Erythroblast (primary cell): ENCODE measurements at places on chromosomes 13 and 19.

DNA sequence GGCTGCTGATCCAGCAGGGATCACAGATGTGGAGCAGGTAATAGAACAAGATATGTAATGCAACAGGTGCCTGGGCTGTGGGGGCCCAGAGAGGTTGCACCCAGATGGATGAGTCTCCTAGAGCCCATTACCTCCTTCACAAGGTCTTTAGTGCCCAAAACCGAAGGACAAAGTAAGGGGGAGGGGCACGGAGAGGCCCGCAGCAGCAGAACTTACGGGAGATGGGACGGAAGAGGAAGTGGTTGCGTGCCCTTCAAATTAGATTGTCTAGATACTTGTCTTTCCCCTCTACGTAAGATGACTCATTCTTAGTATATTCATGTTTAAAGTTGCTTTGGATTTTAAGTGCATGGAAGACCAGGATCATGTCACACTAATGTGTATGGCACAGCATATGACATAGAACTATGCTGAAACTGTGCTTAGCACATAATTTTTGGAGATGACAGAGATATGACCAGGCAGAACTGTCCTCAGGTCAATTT lies 5.7 kb upstream of the MRPS31 start:
- peak; percentile 44 for DNase-seq

- no peak for DNase-seq
These were observed 76.3 kb downstream of the PEG3 start for GRCh38 chr19:56764196-56764695.

- no peak for DNase-seq
These were observed 109.6 kb upstream of the CACNA1A start for GRCh38 chr19:13615890-13616289.

GRCh38 chr13:27133889-27134288 lies 37.7 kb downstream of the USP12 start:
- DNase-seq = no peak

DNA sequence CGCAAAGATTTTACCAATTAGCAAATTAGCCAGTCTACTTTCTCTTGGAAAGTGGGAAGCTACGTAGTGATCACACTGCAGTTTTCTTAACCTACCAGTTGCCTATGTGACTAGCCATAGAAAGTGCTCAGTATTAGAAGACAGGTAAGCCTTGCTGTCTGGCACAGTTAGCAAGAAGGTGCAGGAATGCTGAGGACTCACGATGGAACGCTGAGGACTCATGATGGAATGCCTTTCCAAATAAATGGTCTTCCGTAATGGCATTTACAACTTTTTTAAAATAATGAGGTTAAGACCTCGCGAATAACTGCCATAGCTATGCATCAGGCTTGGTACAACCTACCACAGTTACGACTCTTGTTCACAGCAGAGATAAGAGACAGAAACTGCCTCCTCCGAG lies 1645.6 kb upstream of the MIR17HG start:
- no peak for DNase-seq

DNA sequence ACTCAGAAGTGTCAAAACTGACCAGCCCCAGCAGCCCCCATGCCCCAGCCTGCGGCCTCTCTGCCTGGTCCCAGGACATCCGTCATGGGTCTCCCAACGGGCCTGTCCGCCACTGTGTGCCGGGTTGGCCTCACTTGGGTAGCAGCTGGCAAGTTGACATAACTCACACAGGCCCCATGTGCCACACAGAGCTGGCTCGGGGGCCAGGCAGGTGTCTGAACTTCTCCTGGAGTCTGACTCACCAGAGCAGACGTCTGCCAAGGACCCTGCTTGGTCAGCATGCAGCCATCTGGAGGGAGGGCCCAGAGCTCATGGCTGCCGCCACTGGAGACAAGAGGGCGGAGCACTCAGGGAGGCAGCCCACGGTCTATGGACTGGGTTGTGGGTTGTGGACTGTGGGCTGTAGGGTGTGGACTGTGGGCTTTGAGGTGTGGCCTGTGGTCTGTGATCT lies 32.0 kb upstream of the TMEM255B start:
- no peak for DNase-seq

DNA sequence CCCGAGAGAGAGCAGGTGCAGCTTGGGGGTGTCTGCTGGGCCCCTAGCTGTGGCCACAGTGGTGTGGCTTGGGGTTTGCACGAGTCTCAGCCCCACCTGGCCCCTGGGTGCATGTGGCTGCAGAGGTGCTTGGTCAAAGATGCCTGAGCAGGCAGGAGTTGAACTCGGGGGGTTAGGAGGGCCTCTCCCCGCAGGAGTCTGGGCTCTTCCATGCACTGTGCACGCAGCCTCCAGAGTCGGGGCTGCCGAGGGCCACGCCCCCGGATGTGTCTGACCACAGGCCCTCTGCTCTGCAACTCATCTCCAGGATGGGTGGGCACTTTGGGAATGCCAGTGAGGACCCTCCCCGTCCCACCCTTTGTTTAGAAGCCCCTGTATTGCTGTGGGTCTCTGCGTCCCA lies 91.5 kb upstream of the MCF2L start:
- no peak for DNase-seq

DNA sequence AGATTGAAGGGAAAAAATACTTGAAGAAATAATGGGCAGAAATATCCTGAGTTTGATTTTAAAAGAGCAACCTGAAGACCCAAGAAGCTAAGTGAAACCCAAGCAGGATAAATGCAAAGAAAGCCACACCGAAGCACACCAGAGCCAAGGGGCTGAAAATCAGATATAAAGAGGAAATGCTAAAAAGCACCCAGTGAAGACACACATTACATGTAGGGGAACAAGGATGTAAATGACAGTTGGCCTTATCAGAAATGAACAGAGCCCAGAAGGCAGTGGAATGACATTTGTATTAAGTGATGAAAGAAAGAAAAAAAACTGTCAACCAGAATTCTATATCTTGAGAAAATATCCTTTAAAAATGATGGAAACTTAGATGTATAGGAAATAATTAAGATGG lies 139.1 kb downstream of the SLC7A1 start:
- peak; percentile 87 for DNase-seq

GRCh38 chr19:1883784-1884183 lies 1.5 kb downstream of the ABHD17A start:
- no peak for DNase-seq

GRCh38 chr19:34330116-34330515 lies 34.9 kb upstream of the GPI start:
- DNase-seq = no peak

DNA sequence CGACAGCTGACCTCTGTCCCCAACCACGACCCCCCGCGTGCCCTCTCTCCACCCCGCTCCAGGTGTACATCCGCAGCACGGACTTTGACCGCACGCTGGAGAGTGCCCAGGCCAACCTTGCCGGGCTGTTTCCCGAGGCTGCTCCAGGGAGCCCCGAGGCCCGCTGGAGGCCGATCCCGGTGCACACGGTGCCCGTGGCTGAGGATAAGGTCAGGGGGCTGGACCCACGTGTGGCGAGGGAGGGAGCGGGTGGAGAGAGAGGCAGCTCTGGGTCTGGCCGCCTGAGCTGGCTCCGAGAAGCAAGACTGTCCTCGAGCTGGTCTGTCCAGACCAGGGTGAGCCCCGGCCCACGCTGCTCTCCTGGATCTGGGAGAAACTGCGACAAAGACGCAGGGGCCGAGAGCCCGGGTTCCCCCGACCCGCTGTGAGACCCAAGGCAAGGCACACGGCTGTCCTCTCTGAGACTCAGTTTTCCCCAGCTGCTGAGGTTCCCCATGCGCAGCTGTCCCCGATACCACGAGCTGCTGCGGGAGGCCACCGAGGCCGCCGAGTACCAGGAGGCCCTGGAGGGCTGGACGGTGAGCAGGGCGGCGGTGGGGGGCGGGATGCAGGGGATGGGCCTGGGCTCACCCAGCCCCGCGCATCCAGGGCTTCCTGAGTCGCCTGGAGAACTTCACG lies 1.5 kb downstream of the ACP4 start:
- DNase-seq = no peak

- no peak for DNase-seq
These were observed 9.4 kb upstream of the SLC7A9 start for GRCh38 chr19:32878988-32879387.

DNA sequence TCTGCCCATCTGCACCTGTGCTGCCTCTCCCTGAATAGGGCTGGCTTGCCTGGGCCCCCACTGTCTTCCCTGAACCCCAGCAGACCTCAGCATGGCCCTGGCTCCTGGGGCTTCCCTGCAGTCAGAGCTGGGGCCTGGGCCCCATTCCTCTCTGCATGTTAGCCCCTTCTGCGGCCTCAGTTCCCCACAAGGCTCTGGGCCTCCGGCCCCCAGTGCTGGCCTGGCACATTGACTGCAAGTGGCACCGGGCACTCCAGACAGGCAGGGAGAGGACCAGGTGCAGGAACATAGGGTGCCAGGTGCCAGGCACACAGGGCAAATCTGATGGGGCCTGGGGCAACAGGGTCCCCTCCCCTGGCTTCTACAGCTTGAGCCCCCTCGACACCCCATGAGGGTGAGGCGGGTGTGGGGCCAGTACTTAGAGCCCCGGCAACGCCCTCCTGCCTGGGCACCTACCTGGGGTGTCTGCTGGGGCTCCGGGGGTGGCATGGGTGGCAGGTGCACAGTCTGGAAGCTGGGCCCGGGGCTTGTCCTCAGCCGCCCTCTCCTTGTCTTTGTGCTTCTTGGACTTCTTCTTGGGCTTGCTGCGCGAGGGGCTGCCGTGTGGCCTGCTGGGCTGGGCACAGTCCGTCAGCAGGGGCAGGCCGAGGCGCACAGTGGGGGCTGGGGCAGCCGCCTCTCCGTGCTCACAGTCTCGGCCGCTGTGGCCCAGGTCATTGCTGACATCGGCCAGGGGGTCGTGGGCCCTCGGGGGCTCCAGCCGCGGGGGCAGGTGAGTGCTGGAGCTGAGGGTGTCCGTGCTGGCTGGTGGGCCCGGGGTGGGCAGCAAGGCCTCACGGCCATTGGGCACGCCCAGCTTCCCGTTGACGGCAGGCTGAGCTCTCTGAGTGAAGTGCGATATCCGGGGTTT lies 12.3 kb upstream of the ISYNA1 start:
- DNase-seq = no peak

DNA sequence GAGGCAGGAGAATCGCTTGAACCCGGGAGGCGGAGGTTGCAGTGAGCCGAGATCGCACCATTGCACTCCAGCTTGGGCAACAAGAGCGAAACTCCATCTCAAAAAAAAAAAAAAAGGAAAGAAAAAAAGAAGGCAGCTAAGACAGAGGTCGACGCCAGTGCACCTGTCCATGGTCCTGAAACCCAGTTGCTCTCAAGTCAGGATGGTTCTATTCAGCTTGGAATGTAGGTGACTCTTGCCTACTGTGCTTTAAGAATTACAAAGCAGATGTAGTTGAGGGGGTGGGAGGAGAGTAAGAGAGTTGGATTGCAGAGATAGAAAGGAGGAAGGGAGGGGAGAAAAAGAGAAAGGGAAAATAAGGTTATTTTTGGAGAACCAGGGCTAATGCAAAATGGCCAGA lies 18.7 kb downstream of the CACNG7 start:
- DNase-seq = no peak

DNA sequence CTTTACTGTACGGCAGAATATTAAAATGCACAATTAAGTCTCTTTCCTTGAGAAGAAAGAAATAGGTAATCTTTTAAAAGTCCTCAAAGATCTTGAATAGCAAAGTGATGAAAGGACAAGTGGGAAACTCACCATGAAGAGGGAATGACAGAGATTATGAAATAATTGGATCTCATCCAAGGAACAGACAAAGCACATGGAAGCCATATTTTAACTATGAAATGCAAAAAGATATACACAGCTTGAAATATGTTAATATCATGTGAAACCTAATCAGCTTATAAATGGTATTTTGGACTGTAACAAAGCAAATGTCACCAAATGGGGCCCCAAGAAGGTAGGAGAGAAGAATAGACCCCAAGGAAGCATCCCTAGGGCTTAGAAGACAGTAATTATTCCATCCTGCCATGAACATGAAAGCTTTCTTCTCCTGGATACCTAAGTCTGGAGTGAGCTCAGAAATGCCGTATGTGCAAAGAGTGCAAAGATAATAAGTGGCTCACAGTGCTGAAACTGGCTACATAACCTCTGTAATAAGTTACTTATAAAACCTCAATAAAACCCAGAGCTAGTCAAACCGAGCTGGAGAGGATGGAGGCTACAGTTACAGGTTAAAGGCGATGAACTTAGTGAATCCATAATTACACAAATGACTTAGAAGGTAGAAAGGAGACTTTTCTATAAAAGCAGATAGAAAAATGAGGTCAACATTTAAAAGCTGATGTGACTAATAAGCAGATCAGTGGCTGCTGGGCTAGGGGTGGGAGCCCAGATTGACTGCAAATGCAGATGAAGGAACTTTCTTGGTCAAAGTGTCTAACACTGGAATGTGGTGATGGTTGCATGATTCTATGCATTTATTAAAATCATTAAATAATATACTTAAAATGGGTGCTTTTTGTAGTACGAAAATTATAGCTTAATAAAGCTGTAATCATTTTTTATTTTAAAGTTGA lies 34.4 kb downstream of the DCLK1 start:
- DNase-seq = no peak

- DNase-seq = no peak
These were observed 7.3 kb downstream of the URAD start for GRCh38 chr13:27981006-27981708.

GRCh38 chr19:47228168-47228936 lies 2.6 kb downstream of the BBC3 start:
- DNase-seq = peak; percentile 77

GRCh38 chr19:9906475-9907087 lies 29.7 kb downstream of the OLFM2 start:
- DNase-seq = no peak

- DNase-seq = peak; percentile 71
These were observed 9.8 kb downstream of the SIGLEC10 start for GRCh38 chr19:51407511-51408131.

GRCh38 chr13:99994638-99995020 lies 13.0 kb downstream of the ZIC2 start:
- no peak for DNase-seq

DNA sequence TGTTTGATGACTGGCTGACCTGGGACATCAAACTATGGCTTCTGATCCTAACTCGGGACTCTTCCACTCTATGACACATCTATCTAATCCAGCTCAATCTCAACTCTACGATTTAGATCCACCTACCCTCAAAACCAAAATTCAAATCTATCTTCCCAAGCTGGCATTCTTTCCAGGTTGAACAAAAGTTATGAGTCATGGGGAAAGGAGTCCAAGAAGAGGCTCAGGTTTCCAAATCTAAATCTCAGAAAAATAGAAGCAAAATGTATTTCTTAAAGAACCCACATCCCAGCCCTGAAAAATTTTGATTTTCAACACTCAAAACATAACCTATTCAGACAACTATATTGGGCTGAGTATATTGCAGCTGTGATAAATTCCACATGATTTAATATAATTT lies 143.9 kb upstream of the IPO5 start:
- DNase-seq = no peak

- DNase-seq = no peak
These were observed 356.4 kb upstream of the ATXN8OS start for GRCh38 chr13:69751259-69751658.
